SK-N-SH (cell line): ENCODE measurements at places on chromosomes 5 and 9.
A peak's percentile ranks its signal among the peaks of the same experiment; 100 is the strongest.

GRCh38 chr9:124480621-124480981 lies 26.6 kb downstream of the NR5A1 start:
- DNase-seq = peak; percentile 80

- DNase-seq = no peak
Observed at GRCh38 chr5:17665836-17666235, 31.6 kb downstream of the TAF11L14 start.

DNA sequence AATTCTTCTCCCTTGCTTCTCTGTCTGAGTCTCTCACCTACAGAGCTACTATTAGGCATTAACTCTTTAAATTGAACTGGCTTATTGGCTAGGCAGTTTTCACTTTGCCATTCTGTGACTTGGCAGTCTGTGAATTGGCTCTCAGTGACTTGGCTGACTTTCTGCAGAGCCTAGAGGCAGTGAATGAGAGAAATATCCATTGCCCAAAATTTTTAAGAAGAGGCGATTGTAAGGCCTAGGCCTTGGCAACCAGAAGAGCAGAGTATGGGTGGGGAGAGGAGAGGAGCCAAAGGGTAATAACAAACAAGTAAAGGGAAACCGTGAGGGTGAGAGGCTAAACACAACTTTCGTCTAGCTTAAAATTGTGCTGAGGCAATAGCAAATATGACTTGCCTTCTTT lies 176.7 kb downstream of the PRR16 start:
- no peak for DNase-seq

DNA sequence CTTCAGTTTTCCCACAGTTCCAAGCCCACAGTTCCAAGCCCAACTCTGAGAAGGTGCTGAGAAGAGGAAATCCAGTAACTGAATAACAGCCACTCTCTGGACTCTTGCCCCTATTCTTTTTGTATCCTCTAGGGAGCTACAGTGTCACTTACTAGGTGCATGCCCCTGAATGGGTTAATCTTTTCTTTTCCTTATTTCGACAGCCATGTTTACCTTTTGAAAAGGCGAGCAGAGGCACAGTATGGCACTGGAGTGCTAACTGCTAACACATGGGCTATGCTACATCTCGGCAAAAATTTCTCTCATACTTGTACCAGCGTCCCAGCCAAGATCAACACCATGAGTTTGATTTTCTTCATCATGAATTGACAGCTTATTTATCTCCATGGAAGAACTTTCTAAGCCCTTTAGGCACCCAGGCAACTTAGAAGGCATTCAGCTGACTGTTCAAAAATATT lies 222.6 kb downstream of the EBF1 start:
- DNase-seq = no peak

DNA sequence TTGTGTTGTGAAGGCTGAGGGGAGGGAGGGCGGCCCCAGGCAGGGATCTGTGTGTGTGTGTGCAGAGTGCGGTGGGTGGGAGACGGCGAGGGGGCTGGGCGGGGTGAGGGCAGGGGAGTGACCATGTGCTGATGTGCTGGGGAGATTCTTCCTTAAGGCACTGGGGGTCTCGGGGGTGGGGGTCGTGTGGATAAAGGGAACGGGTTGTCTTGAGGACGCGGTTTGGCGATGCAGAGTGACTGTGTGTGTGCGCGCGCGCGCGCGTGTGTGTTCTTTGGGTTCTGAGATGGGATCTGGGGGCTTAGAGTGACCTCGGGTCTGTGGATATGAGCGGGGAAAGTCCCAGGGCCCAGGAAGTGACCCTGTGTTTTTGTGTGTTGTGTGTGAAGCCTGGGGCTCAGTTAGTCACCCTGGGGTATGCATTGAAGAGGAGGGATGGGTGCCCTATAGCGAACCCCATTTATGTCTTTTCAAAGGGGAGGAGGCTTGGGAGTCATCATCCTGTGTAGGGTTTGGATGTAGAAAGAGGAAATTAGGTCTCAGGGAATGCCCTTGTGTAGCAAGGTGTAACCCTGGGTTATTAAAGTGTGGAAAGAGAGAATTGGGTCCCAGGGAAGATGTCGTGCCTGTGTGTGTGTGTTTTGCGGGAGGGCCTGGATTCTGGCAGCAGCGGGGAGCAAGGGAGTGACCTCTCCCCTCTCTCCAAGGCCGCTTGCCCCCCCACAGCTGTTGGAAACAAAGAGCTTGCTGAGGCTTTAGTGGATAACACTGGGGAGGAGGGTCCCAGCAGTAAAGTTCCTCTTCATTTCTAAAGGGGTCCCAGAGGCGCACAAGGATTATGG lies 1.4 kb downstream of the TMEFF1 start:
- DNase-seq = peak; percentile 42

DNA sequence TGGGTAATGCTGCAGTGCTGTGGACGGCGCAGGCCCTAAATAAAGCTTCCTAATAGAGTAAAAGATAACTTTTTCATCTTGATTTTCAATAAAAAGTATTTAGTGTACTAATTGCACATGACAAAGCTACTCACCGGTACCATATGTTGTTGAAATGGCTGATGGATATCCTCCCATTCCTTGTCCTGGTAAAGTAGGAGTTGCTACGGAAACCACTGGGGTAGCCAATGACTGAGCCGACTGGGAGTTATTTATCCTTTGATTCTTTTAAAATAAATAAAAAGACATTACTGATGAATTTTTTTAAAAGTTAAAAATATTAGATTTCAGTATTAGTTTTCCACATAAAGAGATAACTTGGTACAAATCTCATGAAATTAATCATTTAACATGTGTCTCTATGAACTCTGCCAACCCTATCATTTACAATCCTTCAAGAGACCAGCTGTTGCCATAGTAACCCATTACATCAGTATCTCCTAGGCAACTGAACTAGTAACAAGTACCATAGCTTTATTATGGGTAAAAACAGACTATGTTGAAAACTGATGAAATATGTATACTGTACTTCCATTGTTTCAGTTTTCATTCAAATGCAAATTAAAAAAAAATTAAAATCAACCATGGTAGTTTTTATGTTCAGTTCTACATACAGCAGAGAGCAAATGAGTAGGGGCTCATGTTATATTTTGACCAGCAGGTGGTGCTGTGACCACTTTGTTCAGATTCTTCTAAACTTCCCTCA lies 153.7 kb downstream of the MEF2C start:
- DNase-seq = peak; percentile 29

- DNase-seq = no peak
Observed at GRCh38 chr5:180130876-180131740, 59.5 kb upstream of the RNF130 start.

DNA sequence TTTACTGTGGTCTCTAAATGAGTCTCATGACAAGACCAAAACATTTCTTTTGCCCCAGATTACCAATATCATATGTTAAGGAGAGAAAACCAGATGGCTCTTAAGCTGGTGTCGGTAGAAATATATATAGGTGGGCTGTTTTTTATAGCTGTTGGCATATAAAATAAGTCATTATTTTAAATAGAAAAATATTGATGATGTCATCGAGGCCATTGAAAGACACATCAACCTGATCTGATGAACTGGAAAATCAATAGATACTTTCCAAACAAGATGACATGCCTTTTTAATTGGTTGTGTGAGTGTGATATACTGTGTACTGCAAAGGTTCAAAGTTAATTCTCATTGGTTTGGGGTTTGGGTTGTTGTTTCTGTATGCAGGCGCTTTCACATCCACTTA lies 617.3 kb downstream of the CCDC171 start:
- DNase-seq = no peak

DNA sequence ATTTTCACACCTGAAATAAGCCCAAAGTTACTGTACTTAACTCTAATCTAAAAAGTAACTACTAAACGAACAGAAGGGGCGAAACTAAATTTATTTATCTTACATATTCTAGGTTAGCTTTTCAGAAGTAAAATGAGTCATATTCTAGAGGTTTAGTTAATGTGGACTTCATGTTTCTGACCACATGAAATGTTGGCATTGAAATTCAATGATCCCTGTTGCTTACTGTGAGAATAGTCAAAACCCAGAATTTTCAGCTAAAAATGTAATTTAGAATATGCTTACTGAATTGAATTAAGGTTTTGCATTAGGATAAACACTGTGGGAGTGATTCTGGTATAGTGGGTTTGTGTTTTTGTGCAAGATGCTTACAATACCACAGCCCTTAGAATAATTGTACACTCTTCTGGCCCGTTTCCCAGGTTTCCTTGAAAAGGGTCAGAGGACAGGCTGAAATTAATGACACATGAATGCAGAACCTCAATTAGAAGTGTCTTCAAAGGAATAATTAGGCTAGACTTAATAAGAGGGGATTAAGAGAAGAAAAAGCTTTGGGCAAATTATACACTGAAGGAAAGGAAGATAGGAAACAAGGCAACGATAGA lies 1.4 kb upstream of the SNX18 start:
- DNase-seq = no peak

DNA sequence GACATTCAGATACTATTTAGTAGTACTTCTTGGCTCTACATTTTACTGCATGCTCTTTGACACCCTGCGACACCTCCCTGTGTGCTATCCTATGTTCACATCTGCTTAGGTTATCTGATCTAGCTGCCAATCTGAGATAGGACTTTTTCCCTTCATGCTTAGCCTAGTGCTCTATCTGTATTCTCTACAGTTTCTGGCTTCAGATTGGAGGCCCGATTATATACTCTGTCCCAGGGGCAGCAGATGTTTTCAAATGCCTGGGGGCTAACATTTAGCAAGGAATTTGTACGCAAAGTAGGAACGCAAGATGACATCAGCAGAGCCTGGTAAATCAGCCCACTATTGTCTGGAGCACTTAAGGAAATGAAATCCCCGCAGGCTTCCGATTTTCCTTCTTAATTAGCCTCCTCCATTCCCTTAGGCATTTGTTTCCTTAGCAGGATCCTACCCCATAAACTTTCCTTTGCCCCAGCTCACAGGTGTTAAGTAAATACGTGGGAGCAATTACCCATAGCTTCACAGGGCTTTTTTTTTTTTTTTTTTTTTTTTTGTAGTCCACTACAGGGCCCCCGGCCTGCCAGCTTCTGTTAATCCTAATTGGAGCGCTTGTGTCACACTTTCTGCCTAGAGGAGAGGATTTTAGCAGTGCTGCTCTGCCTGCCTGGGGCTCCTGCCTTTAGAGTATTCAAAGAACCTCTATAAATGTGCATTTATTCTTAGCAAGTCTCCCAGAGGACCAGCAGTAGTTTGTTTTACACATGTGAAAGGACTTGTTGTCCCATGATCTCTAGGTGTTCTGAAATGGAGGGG lies 61.1 kb upstream of the LPAR1 start:
- DNase-seq = peak; percentile 6

DNA sequence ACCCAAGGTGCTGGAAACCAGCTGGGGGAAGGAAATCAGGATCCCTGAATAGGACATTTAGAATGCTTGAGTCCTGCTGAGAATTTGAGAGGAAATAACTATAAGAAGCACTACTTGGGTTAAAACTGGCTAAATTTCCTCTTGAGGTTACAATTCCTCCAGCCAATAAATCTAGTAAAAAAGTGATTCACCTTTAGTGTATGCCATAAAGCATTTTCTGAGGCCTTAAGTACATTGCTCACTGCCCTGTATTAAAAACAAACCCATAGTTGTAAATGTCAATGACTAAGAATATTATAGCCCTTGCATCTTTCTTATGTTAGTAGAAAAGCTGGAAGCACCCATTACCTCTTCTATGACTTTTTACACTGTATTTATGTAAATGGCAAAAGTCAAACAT lies 634.7 kb upstream of the ARRDC3 start:
- DNase-seq = no peak

DNA sequence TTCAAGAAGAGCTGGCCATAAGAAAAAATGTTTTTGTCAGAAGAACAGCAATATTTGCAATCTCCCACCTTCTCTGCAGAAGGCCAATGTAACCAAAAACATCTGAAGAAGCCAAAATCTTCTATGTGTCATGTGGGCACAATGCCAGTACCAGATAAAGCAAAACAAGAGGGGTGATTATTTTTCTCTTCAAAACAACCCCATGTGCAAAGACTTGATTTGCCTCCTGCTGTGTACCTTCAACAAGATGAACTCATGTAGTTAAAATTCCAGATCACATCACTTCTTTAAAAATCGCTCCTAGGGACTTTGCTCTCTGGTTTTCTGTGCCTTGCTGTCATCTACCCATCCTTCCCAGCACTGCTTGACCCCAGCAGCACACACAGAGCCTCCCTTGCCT lies 134.0 kb upstream of the MAP3K1 start:
- DNase-seq = no peak
